Right lung (tissue), 10 donors: ENCODE measurements at places on chromosomes 4 and X. TPM values are rescaled to one million over a fixed set of nuclear protein-coding genes. Genes with fewer than 3 reads are reported as not detected.
A peak's percentile ranks its signal among the peaks of the same experiment; 100 is the strongest.

HDX gene
- polyA plus RNA-seq, result 7.6 TPM

DNA sequence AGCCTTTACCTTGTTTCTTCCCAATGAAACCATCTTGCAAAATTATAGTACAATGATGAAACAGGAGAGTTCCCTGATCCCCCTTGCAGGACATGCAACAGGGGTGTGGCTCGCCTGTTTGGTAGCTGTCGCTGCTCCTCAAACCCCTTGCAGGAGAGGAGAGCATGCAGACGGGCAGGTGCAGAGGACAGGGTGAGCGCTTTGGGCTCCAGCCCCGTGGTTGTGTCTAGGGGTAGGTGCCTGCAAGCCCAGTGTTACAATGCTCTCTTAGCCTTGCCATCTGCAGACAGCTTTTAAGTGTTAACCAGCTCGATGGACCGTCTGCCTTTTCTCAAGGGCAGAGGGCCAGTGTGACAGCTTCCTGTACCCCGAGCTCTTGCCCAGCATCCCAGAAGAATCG lies 102.0 kb downstream of the TAB3 start:
- DNase-seq, result no peak

DNA sequence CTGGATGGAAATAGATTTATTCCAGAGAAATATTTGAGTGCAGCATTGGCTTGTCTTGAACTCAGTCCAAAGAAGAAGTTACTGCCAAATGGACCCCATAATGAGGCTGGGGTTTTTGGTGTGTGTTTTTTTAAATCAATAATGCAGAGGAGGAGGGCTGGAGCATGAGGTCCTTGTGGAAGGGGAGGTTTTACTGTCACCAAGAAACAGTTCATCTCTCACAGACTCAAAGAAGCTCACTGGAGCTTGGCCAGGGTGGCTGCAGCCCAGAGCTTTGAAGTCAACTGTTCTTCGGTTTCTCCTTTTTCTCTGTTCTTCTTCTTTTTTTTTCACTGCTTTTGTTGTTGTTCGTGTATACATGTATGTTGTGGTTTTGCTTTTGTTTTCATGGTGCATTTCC lies 377.7 kb downstream of the FBXW7 start:
- DNase-seq, result peak; percentile 4

MSMO1 gene
- 33.4 TPM for polyA plus RNA-seq

DNA sequence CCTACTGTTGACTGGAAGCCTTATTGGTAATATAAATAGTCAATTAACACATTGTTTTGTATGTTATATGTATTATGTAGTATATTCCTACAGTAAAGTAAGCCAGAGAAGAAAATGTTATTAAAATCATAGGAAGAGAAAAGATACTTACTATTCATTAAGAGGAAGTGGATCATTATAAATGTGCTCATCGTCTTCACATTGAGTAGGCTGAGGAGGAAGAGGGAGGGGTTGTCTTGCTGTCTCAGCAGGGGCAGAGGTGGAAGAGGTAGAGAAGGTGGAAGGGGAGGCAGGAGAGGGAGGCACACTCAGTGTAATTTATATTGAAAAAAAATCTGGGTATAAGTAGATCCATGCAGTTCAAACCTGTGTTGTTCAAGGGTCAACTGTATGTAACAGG lies 10.6 kb downstream of the CDKL5 start:
- no peak for DNase-seq

RNF150 gene
- polyA plus RNA-seq, result 14.6 TPM

FLNA gene
- polyA plus RNA-seq, result 349 TPM

SLC26A1 gene
- polyA plus RNA-seq, result 5.2 TPM

DNA sequence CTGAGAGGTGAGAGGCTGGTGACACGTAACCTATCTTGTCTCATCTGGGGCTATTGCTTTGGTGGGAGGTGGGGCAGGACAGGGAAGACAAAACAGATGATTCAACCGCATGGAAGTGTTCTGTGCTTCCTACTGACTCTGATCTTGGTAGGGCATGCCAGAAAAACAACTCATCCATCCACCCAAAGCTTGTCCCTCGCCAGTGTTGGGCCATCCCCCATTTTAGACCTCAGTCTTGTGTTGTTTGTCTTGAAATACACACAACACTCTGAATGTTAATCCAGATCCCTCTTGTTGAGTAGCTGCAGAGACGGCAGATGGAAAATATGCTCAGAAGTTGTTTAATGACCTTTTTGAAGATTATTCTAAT lies 377 bp downstream of the CHRNA9 start:
- no peak for DNase-seq

GRCh38 chrX:21658746-21659145 lies 616 bp upstream of the KLHL34 start:
- no peak for DNase-seq

DNA sequence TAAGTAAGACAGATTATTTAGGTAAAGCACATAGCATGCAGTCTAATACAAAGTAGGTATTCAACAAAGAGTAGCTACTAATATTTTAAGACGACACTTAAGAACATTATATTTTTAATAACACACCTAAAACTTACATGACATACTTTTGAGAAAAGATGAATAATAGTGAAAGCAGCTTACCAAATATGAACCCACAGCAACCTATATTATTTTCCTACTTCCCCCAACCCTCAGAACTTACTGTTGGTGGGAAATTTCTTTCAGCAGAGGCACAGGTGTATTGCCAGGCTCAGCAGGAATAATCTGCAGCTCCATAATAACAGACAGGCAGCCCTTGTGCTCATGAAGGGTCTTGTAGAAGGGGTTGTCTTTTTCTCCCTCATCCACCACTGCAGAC lies 498.9 kb downstream of the GLUD2 start:
- no peak for DNase-seq

DNA sequence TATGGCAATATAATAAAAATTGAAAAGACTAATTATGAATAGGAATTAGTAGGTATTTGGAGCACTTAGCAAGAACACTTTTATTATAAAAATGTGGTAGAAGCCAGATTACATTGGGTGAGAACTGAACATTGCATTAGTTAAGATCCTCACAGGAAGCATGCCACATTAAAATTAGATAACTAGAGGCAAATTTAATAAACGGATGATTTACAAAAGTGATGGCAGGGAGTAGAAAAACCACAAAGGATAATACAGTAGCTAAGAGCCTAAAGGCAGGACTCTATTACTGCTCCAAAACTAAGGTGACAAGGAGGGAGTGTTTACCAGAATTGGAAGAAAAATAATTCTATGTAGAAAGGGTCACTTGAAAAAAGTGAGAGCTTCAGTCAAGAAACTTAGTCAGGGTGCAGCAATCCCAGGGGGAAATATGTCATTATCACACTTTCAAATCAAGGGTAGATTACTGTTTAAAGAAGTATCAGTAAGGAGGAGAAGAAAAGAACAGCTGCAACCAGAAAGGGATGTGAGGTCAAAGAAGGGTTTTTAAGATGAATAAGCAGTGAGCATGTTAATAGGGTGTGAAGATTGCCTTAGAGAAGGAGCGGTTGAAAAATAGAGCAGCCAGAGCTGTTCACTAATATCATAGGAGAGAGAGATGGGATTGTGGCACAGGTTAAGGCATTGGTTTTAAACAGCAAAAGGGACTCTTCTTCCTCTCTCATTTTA lies 84.6 kb downstream of the NDST4 start:
- no peak for DNase-seq

C1QTNF7 gene
- polyA plus RNA-seq, result 16.1 TPM

DNA sequence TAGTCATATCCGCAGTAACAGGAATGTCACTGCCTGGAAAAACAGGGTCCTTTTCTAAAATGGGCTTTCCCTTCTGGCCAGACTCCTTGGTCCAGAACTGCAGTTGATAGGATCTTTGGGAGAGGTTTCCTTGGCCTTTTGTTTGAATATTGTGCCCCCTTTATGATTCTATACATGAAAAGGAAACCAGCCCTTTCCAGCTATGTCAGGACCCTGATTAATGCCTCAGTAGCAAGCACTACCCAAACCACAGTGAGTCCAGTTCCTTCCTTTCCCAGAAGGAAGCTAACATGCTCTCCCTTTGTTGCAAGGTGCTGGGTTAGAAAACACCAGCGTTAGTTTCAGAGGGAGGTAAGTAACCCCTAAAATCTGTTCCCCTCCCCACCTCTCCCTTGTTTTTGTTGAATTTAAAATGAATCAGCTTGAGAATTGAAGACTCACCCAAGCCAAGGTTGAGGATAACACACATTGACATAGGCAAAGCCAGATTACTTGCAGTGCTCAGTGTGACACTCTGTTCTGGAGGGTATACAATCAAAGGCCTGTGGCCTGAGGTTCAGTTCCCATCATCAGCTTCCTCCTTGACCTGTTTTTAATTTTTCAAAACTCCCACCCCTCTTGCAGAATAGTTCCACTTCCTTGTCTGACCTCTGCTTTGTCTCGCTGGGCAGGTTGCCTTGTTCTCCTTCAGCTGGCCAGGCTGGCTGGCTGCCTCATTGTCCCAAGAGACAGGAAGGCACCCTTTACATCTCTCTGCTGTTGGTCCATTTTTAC lies 87.6 kb upstream of the PLAC1 start:
- DNase-seq, result no peak

GRCh38 chr4:14431155-14432134 lies 570.8 kb upstream of the CPEB2 start:
- no peak for DNase-seq

DNA sequence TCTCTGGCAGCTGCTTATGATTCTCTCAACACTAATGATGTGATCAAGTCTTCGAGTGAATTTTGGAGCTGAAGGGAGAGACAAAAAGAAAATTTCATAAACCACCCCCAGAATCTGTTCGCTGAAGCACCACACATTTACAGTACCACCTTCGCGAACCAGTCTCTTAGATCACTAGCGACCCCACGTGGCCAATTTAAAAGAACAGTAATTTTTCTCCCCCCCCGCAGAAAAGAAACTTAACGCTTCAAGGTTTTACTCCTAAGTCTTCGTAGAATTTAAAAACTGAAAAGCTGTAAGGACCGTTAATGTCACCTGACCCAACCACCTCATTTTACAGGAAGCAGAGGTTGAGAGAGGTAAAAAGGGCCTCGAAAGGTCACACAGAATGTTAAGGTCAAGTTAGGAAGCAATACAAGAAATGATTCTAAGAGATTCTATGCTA lies 187.5 kb downstream of the QDPR start:
- peak; percentile 49 for DNase-seq

- DNase-seq, result peak; percentile 58
Measured at GRCh38 chrX:69538321-69538876, 34.3 kb downstream of the NALF2 start.

GAGE12E gene
- polyA plus RNA-seq, result not detected

MXD4 gene
- polyA plus RNA-seq, result 116 TPM

DNA sequence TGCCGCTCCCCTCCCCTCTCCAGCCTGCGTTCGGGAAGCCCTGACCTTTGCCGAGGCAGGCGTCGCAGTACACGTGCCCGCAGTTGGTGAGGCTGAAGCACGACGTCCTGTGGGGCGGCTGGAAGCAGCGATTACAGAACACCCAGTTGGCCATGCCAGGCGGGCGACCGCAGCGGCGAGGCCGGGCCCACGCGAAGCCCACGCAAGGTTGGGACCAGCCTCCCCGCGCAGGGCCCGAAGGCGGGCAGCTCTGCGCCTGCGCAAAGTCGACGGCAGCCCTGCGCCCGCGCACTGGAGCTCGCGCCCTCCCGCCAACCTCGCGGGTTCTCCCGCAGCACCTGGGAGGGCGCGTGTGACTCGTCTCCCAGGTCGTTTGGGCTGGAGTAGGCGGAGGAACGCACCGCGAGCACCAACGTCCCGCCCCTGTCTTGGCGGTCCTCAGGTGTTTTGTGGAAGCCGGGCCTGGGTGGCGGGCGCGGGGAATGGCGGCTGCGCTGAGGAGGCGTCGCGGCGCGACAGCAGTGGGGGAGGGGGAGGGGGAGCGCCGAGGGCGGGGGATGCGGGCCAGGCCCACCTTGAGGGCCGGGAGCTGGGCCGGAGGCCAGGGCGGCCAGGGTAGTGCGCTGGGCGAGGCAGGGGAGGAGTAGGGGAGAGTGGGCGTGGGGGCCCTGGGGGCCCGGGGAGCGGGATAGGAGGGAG lies at the start of gene RNF212:
Gene RNF212 (minus strand): TSS at position 254 of the 699 bp plus-strand sequence. CDS start 100 bp downstream, at position 154.
- peak; percentile 20 for DNase-seq

DNA sequence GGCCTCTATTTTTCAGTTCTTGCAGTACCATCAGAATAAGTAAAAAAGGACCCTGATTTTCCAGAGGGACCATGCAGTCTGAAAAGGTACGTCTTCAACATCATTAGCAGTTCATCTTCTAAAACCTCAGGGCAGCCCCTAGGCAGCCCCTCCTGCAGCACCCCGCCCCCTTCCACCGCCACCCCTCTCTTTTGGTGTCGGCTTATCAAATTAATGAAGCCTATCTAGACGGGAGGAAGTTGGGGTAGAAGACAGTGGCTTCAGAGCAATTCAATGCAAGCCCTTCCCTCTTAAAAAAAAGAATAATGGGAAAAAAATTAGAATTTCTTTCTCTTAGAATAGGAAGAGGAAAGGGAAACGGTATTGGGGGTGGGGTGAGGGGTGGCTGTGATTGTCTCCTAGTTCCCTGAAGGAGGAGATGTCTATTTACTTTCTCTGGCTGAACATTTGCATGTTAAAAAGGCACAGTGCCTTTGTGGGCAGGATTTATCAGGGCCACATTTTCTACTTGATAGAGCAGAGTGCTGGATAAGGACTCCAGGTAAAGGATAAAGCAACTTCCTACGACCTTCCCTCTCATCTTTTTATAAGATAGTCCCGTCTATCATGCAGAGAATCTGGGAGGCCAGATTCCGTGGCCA lies 159.4 kb downstream of the MGST2 start:
- no peak for DNase-seq

DNA sequence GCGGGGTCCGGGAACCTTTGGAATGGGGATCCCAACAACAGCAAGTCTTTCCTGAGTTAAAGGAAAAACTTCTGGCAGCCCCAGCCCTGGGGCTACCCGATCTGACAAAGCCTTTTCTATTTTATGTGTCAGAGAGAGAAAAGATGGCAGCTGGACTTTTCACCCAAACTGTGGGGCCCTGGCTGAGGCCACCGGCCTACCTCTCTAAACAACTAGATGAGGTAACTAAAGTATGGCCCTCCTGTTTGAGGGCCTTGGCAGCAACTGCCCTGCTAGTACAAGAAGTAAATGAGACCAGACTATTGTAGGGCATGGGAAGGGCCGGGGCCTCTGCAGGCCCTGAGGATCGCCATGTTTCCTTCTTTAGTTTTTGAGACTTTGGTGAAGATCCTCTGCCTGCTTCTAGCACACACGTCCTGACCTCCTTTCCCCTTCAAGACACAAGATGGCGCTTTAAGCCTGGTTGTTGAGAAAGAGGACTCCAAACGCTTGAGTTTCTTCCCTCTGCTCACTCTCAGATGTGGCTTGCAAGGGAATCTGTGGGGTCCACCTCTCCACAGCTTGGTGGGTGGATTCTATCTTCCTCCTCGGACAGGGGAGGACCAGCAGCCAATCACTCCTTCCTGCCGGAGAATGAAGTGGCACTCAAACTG lies 18.5 kb upstream of the DRD5 start:
- DNase-seq, result peak; percentile 50

GRCh38 chr4:68021185-68021584 lies 57.9 kb upstream of the TMPRSS11A start:
- DNase-seq, result no peak

- no peak for DNase-seq
Measured at GRCh38 chrX:37646254-37646653, 39.3 kb upstream of the XK start.

NOX1 gene
- 1.0 TPM for polyA plus RNA-seq

PGAM4 gene
- polyA plus RNA-seq, result 0.29 TPM

ALAS2 gene
- 52.6 TPM for polyA plus RNA-seq

- no peak for DNase-seq
Measured at GRCh38 chrX:70453024-70453618, 8.5 kb downstream of the DLG3 start.

KDM6A gene
- 60.9 TPM for polyA plus RNA-seq

SMIM31 gene
- 0.13 TPM for polyA plus RNA-seq
